ENCODE measurements at places on chromosomes 5 and 9. TPM values are rescaled to one million over a fixed set of nuclear protein-coding genes. Genes with fewer than 3 reads are reported as not detected.

The FOXD4L3 gene
- total RNA-seq = not detected

The SYK gene
- total RNA-seq = not detected

The OTP gene
- not detected for total RNA-seq

The SPOCK1 gene
- total RNA-seq = 36.1 TPM

The HAVCR2 gene
- total RNA-seq = 2.2 TPM

The NDUFA8 gene
- total RNA-seq = 40.9 TPM

The KCNV2 gene
- not detected for total RNA-seq

The LHX3 gene
- under 0.01 TPM for total RNA-seq

The ADAMTSL2 gene
- under 0.01 TPM for total RNA-seq

Data from smooth muscle cell of trachea (primary cell).